ENCODE measurements at places on chromosomes 13 and 19. TPM values are rescaled to one million over a fixed set of nuclear protein-coding genes. Genes with fewer than 3 reads are reported as not detected.

GRCh38 chr19:57171551-57172081 lies 4.3 kb upstream of the DUXA start:
- no peaks in the 10 kb centered on the region for H3K27me3 ChIP-seq
- H3K4me1 ChIP-seq, result no peaks in the 10 kb centered on the region
- H3K4me3 ChIP-seq, result peak overlapping the region; percentile 80
- peaks cover 6% of the 10 kb centered on the region for H3K36me3 ChIP-seq
- DNase-seq, result peak; percentile 4

NLRP4 gene
- not detected for total RNA-seq

DNA sequence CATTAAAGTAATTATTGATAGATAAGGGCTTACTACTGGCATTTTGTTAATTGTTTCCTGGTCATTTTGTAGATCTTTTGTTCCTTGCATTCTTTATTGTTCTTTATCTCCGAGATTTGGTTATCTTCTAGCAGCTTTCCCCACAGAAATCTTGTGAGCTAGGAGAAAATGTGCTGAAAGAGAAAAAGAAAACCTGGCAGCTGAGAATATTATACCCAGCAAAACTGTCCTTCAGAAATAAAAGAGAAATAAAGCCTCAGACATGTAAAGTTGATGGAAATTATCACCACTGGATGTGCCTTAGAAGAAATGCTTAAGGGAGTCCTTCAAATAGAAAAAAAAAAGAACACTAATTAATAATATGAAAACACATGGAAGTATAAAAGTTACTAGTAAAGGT lies 464.9 kb upstream of the GPC6 start:
- H3K4me3 ChIP-seq, result no peak overlapping the region
- H3K27ac ChIP-seq, result no peak overlapping the region
- H3K27me3 ChIP-seq, result no peaks in the 10 kb centered on the region
- H3K36me3 ChIP-seq, result no peaks in the 10 kb centered on the region

DNA sequence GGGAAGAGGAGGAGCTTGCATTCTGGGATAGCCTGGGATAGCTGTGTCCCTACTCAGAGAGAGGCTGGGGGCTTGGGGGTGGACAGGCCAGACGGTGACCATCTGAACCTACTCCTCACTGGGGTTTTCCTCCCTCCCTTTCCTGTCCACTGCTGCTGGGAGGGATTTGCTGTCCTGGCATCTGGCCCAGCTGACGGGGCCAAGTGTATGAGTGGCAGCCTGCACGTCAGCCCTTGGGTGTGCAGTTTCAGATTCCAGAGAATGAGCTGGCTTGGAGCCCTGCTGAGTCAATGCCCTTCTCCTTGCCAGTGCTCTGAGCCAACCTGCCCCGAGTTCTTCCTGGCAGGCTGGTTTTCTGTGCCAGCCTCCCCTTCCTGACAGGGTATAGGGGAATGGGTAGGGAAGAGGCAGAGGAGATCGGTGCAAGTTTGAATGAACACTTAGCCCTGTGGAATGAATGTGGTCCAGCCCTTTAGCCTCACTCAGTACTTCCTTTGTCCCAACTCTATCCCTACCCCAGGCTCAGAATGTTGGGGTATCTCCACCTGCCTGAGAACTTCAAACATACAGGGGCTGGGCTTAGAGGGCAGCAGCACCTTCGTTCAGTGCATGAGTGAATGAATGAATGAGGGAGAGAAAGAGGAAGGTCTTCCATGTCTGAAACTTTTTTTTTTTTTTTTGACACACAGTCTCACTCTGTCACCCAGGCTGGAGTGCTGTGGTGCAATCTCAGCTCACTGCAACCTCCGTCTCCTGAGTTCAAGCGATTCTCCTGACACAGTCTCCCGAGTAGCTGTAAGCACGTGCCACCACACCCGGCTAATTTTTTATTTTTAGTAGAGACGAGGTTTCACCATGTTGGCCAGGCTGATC lies 1.8 kb upstream of the ANGPTL4 start:
- peak; percentile 100 for DNase-seq
- peaks cover 5% of the 10 kb centered on the region for H3K36me3 ChIP-seq
- peak overlapping the region; percentile 94 for H3K27ac ChIP-seq

SYT3 gene
- not detected for total RNA-seq

DNA sequence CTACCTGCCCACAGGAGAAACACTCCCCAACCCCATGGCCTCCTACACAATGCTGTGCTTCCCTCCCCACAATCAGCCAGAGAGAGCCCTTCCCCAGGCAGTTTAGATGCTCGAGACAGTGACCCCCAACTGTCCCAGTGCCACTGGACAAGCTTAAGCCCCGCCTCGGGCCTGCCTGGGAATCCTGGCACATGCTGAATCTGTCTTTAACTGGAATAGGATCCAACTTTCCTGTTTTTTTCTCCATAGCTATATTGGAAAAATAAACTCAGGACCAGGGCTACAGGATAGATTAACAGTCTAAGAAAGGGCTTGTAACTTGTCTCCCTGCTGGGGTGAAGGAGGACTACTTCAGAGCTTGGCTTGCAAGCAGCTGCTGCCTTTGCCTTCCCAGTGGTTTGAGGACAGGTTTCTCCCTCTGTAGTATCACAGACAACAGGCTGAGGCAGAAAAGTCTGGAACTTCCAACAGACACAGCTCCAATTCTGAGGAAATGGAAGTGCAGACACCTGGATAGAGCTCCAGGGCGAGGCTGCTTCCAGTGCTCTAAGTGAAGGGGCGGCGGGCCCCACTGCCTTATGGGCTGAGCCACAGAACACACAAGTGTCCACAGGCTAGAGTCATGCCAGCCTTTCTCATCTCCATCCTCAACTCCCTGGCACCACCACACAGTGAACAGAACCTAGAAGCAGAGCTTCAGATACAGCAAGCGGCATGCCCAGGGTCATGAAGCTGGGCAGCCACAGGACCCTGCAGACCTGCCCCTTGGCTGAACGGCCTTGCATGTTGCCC lies 228.3 kb downstream of the TUBA3C start:
- no peaks in the 10 kb centered on the region for H3K36me3 ChIP-seq
- no peak for DNase-seq
- H3K27ac ChIP-seq, result no peak overlapping the region
- no peaks in the 10 kb centered on the region for H3K4me1 ChIP-seq

GRCh38 chr19:48553676-48554384 lies 1.9 kb downstream of the SULT2B1 start:
- H3K27ac ChIP-seq, result no peak overlapping the region
- no peaks in the 10 kb centered on the region for H3K36me3 ChIP-seq
- peak; percentile 29 for DNase-seq
- peaks cover 10% of the 10 kb centered on the region for H3K27me3 ChIP-seq
- H3K4me3 ChIP-seq, result no peak overlapping the region

- peaks cover 74% of the 10 kb centered on the region for H3K4me1 ChIP-seq
- H3K36me3 ChIP-seq, result peaks cover 7% of the 10 kb centered on the region
- peak overlapping the region; percentile 96 for H3K27ac ChIP-seq
- peak; percentile 79 for DNase-seq
- H3K4me3 ChIP-seq, result peak overlapping the region; percentile 67
Observed at GRCh38 chr13:40059540-40060232, 404.2 kb downstream of the COG6 start.

ZNF550 gene
- total RNA-seq, result 17.6 TPM

GRCh38 chr19:50046649-50047503 lies 21.1 kb downstream of the ZNF473 start:
- H3K4me3 ChIP-seq, result no peak overlapping the region
- no peak overlapping the region for H3K27ac ChIP-seq
- H3K4me1 ChIP-seq, result no peaks in the 10 kb centered on the region
- no peak for DNase-seq
- H3K36me3 ChIP-seq, result peaks cover 64% of the 10 kb centered on the region
- no peaks in the 10 kb centered on the region for H3K27me3 ChIP-seq

GRCh38 chr19:48510421-48511268 lies 990 bp downstream of the LMTK3 start:
- no peaks in the 10 kb centered on the region for H3K4me1 ChIP-seq
- DNase-seq, result peak; percentile 58
- no peak overlapping the region for H3K27ac ChIP-seq
- no peak overlapping the region for H3K4me3 ChIP-seq
- H3K27me3 ChIP-seq, result no peaks in the 10 kb centered on the region

GRCh38 chr13:71624653-71625600 lies 242.1 kb downstream of the DACH1 start:
- H3K36me3 ChIP-seq, result no peaks in the 10 kb centered on the region
- no peak for DNase-seq
- H3K4me1 ChIP-seq, result no peaks in the 10 kb centered on the region
- H3K27ac ChIP-seq, result no peak overlapping the region
- H3K27me3 ChIP-seq, result peaks cover 80% of the 10 kb centered on the region
- H3K4me3 ChIP-seq, result no peak overlapping the region
